ENCODE measurements at places on chromosomes 2 and 18.
A peak's percentile ranks its signal among the peaks of the same experiment; 100 is the strongest.

- DNase-seq = no peak
These were observed 146.0 kb downstream of the NRXN1 start for GRCh38 chr2:50885948-50886347.

GRCh38 chr18:6023551-6023950 is 128.2 kb upstream of the TMEM200C start:
- no peak for DNase-seq

DNA sequence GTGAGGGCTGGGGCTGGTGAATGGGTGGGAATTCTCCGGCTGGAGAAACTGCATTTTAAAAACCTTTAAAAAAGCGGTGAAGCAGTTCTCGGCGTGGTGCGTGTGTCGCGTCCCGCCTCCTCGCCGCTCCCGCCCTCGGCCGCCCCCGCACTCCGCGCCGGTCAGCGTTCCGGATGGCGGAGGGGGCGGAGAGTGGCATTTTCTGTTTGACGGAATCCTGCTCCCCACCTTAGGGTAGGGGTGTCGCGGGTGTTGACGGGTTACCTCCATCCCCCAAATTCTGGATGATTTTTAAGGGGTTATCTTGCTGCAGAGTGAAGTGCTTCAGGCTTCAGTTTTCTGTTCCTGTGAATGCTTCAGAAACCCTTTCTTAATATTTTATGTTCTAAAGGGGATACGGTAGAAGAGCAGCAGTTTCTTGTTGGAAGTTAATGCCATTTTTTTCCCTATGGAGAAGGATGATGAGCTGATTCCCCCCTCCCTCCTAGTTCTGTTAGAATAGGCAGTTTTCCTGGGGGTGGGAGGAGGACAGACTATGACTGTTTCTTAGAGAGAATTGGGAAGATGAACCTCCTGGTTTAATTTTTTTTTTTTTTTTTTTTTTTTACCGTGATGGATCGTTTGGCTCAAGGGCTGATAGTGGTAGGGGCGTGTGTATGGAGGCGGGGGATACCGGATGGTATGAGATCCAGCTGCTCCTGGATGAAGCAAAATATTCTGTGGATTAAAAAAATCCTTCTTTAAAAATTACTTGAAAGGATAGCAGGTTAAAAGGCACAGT is 756 bp downstream of the ABI2 start:
- peak; percentile 21 for DNase-seq

- DNase-seq = no peak
These were observed 1.0 kb downstream of the HDLBP start for GRCh38 chr2:241314226-241315092.

- no peak for DNase-seq
These were observed 102.4 kb upstream of the SCN1A start for GRCh38 chr2:166230024-166230723.

GRCh38 chr2:12073217-12073852 is 326.9 kb downstream of the LPIN1 start:
- DNase-seq = no peak

DNA sequence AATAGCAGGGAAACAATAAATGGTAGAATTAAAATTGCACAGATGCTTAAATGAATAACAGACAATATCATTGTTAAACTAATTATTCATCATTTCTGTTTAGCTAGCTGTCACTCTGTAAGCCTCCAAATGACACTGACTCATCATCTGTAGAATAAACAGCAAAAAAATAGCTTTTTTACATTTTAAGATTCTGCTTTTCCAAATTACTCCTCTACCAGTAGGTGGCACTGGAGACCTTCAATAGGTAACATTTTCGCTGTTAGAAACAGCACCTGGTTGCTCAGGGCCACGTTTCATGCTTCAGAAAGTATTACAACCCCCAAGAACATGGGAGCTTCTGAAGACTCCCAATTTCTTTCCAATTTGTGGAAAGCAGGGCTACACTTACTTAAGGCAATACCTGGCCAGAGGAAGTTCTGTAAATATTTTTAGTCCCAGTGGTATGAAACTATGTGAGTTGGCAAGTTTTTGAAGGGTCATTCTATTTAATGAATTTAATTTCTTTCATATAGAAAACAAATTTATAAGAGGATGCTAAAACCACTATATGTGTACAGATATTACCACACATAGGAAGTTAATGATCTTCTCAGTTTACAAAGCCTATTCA is 45.4 kb downstream of the TTN start:
- no peak for DNase-seq

DNA sequence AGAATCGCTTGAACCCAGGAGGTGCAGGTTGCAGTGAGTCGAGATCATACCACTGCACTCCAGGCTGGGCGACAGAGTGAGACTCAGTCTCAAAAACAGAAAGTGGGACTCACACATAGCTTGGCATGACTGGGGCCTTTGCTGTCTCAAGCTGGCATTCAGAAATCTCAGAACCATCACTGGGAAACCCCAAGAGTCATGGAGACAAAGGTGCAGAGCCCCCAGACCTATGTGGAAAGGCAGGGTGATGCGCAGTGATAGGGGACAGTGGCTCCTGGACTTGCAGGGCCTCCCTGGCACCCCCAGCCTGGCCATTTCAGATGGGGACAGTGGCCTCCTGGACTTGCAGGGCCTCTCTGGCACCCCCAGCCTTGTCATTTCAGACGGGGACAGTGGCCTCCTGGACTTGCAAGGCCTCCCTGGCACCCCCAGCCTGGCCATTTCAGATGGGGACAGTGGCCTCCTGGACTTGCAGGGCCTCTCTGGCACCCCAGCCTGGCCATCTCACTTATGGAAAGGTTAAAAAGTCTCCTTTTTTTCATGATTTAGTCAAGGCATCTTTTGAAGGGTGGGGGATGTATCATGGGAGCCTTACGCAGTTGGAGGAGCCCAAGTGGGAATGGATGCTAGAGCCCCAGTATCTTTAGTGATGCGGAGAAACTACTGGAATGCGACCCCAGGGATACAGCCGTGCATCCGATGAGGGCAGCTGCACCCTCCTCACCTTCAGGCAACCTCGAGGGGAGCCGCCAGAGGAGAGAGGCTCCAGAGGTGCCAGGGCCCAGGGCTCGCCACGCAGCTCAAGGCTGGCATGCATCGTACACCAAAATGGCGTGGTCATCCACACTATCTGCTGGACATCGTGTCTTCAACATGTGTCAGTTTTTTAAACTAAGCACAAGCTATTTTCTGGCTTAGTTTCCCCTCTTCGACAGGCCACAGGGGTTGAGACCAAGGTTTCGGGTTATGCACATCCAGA is 30.5 kb downstream of the ZNF516 start:
- no peak for DNase-seq

DNA sequence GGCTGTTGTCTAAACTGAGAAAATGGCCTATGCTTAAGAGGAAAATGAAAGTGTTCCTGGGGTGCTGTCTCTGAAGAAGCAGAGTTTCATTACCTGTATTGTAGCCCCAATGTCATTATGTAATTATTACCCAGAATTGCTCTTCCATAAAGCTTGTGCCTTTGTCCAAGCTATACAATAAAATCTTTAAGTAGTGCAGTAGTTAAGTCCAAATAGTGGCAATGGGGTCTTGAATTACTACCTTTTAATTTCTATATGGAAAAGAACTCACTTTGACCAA is 13.8 kb upstream of the ALLC start:
- no peak for DNase-seq

DNA sequence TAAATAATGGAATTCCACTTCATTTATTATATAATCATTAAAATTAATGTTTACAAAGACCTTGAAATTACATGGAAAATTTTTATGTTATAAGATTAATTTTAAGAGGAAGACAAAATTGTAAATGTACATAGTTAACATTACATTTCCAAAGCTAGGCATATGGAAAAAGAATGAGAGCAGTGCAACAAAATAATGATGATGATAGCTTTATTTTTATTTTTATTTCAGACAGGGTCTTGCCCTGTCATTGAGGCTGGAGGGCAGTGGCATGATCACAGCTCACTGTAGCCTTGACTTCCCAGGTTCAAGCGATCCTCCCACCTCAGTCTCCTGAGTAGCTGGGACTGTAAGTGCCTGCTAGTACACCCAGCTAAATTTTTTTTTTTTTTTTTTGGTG is 61.2 kb upstream of the ZCCHC2 start:
- DNase-seq = no peak

- no peak for DNase-seq
These were observed 51.9 kb upstream of the SEMA4C start for GRCh38 chr2:96921561-96922319.

- no peak for DNase-seq
These were observed 97.7 kb downstream of the CPS1 start for GRCh38 chr2:210654091-210654490.

DNA sequence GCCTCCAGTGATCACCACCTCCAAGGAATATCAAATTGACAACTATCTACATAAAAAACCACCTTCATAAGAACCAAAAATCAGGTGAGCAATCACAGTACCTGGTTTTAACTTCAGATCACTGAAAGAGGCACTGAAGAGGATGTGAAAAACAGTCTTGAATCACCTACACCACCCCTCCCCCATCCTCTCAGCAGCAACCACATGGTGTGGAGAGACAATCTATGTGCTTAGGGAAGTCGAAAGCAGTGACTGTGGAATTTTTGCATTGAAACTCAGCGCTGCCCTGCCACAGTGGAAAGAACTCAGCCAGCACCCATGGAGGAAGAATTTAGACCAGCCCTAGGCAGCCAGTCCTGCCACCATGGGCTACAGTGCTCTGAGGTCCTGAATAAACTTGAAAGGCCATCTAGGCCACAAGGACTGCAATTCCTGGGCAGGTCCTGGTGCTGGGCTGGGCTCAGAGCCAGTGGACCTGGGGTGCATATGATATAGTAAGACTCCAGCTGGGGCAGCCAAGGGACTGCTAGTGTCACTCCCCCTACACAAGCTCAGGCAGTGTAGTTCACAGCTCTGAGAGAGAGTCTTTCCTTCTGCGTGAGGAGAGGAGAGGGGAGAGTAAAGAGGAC is 75.6 kb downstream of the ATL2 start:
- no peak for DNase-seq

Data from activated gamma-delta T cell (primary cell).